ENCODE measurements at places on chromosomes 7 and 10.

GRCh38 chr7:18119985-18120384, 92.3 kb upstream of the PRPS1L1 start:
- DNase-seq = no peak

GRCh38 chr7:78039790-78040776, 241.5 kb downstream of the PHTF2 start:
- peak; percentile 37 for DNase-seq

DNA sequence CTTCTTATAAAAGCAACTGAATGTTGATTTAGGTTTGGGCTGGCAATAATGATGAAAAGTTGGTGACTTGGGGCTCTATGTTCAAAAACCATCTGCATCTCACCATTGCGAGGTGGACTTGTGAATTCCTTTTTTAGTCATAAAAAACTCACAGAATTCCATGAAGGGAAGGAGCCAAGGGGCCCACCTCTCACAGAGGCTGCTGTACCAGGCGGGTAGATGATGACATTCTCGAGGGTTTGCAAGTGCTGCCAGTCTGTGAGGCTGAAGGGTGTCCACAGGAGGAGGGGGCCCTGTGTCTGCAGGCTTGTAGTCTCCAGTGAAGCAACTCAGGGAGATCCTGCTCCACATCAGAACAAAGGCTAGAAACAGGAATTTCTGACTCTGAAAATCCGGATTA, 195.5 kb upstream of the ZNF32 start:
- no peak for DNase-seq

DNA sequence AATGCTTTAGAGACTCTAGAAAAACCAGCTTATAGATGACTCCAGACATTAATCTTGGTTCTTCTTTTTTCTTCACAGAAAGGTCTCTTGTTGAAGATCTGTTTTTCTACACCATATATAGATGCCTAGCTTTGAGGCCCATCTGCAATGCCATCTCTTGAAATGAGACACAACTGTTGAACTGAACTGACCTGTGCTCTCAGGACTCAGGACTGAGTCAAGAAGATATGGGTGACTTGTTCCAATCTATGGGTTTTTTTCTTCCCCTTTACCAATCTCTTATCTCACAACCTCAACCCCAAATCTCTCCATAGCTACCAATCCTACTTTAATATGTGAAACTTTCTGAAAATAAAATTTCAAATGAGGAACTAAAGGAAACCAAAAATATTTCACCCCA, 194.7 kb downstream of the SNX13 start:
- DNase-seq = no peak

DNA sequence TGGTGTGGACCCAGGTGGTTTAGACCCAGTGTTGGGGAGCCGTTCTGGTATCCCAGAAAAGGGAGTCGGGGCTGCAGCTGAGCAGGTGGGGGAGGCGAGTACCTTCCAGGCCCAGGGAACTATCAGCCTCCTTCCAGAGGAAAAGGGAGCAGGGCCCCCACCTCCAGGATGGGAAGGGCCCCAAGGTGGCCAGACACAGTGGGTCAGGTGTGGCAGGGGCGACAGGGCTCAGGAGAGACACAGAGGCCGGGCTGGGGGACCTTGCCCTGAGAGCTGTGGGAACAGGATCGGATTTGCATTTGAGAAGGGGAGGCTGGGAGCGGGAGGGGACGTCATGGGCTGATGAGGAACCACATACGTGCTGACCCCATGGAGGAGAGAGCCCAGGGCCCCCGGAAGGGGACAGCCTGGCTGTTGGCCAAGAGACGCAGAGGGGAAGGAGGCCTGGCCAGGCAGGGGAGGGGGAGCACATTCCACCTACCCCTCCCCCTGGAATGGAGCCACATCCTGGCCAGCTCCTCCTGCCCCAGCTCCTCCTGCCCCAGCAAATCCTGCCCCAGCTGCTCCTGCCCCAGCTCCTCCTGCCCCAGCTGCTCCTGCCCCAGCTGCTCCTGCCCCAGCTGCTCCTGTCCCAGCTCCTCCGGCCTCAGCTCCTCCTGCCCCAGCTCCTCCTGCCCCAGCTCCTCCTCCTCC, 9.7 kb upstream of the TTYH3 start:
- no peak for DNase-seq

GRCh38 chr10:91061187-91061586, 140.3 kb upstream of the ANKRD1 start:
- DNase-seq = no peak

DNA sequence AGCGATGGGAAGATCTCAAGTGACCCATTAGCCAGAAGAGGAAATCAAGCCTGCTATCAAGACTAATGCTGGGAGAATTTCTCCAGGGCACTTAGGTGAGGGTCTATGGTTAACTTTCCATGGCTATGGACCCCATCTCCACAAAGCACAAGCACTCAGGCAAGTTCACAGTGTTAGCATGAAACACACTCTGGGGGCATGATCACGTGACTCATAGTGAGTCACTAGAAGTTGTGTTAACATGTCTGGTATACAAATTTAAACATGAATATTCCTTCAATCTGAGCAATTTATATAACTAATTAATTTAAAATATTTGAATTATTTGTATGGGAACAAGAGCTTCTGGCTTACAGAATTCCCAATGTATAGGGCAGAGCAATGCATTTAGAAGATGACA, 131.8 kb downstream of the FAM204A start:
- DNase-seq = no peak

GRCh38 chr10:96632974-96633710, 46.3 kb upstream of the TM9SF3 start:
- DNase-seq = no peak

DNA sequence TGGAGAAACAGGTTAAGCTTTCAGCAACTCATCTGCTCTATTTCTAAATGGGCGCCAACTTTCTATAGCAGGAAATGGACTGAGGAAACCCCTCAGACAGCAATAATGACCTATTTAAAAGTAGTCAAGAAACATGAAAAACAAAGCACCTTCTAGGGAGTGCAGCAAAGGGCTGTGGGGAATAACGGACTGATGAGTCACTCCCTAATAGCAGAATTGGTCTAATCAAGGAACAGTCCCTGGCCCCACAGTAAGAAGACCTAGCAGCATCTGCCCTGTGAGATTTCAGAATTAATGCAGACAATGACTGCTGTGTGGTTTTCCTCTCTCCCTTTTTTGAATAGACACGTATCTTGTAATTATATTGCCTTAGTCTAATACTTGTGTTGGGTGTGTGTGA, 602.9 kb downstream of the IPMK start:
- no peak for DNase-seq

DNA sequence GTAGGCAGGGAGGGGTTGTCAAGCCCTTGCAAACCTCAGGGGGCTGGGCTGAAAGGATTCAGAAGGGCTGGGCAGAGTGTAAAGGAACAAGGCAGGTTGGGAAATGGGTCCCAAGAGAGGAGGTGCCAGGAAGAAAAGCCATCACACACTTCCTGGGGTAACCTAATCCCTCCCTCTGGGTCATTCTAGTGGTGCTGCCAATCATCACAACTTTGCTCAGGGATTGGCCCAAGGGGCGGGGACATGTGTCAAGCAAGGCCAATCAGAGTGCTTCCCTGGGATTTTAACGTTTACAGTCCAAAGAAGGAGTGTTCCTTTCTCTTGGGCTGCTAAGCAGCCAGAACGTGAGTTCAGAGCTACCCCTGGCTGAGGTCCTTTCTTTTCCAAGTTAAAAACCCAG, 57.1 kb upstream of the NPTX2 start:
- no peak for DNase-seq

GRCh38 chr10:125161707-125162119, 1.4 kb upstream of the CTBP2 start:
- no peak for DNase-seq

- DNase-seq = no peak
Measured at GRCh38 chr7:98462911-98463633, 62.2 kb upstream of the BAIAP2L1 start.
